Activated CD4-positive, alpha-beta T cell treated with anti-CD3 and anti-CD28 coated beads, Interleukin-2, Interleukin-6, amounts not matched to agents 100 ng/mL and 50 ng/mL, durations not matched to agents 16 hours and 8 hours (primary cell): ENCODE measurements at places on chromosomes 5 and 9.

DNA sequence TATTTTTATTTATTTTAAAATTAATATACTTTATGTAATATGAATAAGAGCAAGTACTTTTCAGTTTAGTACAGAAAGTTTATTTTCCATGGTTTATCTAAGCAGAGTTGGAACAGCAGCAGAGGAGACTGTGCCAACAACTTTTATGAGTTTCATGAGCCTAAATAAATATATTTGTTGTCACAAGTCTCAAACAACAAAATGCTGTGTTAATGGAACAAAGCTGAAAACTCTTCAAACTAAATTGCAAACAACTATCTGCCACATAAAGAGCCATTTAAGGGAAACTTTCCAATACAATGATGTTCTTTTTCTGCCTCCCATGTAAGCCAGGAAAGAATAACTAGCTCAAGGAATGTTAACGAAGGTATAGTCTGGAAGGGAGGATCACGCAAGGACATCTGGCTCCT, 96.1 kb downstream of the FBN2 start:
- no peak for DNase-seq

DNA sequence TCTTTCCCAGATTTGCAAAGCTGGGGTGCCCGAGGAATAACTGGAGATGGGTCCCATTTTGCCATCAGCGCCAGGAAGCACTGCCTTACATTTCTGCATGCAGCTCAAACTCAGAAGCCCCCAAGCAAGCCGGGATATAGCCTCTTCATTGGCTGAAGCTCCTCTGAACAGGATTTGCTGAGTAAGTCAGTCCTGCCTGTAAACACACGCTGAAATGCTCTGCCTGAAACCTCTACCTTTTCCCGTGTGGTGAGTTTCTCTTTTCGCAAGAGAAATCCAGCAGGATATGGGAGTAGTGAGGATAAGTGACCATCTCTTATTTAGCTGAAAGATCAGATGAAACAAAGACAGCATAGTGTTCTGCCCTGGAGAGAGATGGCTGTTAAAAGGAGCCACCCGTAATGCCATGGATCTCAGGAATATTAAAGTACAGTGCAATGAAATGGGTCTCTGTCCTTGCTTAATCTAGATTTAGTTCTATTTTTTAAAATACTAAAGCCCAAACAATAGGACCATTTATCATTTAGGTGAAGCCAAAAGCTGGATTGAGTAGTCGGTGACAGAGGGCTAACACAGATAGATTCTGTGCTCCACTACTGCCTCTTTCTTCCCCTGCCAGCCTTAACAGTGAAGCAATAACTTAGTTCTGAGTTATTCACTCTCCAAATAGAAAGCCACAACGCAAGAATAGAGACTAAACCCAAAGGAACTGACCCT, 177.5 kb upstream of the PPP2R2B start:
- DNase-seq = no peak

DNA sequence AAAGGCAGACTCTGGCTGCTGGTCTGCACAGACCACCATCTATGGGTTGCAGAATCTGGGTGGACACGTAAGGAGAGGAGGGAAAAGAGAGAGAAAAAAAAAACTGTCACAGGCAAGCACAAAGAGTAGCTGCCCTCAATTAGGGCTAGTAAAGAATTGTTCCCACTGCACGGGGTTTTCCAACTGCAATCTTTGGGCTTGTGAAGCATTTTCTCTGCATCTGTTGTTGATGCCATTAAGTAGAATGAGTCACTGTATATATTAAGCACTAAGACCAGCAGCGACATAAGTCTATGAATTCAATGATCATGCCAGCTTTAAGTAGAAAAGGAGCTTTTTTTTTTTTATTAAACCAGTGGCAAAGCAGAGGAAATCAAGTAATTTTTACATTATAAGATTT, 40.2 kb downstream of the MED10 start:
- no peak for DNase-seq

DNA sequence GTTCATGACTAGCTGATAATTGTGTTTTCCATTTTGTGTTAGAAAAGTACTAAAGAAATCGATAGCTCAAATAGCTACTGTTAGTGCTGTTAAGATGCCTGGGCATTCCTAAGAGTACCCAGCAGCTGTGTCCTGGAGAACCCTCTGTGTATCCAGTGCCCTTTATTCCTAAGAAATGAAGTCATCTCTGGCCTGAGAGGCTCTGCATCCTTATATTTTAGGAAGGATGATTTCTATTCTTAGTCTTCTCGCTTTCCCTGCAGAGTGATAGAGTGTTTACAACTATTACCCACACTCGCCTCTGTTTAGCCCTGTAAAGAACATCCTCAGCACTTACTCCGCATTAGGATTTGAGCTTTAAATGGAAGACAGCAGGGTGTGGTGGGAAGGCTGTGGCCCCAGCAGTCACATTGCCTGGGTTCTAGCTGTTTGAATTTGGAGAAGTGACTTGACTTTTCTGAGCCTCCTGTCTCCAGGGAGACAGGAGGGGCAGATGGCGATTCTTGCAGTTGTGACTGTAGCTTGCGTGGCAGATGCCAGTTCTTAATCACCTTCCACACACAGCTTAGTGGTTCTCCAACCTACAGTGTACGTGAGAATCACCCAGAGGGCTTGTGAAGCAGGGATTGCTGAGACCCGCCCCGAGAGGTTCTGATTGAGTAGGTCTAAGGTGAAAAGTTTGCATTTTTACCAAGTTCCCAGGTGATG, 177.2 kb upstream of the PITX1 start:
- no peak for DNase-seq

DNA sequence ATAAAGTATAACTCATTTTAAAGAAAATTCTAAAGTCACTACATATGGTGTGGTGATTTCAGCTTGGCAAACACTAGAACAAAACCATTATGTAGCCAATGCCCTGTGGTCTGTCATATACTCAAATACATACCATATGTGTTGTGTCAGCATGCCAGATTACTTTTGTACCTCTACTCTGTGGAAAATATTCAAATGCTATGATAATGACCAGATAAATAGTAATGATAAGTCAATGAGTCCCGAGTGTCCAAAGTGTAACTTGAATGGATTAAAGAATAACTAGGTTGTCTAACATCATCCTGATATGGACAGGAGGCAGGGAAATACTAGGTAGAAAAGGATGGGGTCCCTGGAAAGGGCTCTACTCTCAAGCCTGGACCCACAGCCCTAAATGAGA, 58.0 kb upstream of the IL6ST start:
- DNase-seq = no peak

DNA sequence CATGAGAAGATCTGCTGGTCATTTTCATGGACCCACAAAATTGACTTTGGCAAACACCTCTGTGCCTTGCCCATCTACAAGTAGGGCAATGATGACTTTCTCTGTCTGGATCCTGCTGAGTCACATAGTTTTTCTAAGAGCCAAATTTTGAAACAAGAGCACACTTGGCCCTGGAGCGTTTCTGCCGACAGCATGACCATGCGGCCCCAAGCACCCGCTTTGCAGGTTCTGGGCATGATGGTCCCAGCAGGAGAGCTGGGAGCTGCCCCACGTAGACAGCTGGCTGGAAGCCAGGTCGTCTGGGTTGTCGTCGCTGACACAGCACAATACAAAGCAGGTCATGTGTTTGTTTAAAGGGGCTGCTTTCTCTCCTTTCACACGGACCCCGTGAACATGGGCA, 159.8 kb downstream of the SYK start:
- DNase-seq = no peak

DNA sequence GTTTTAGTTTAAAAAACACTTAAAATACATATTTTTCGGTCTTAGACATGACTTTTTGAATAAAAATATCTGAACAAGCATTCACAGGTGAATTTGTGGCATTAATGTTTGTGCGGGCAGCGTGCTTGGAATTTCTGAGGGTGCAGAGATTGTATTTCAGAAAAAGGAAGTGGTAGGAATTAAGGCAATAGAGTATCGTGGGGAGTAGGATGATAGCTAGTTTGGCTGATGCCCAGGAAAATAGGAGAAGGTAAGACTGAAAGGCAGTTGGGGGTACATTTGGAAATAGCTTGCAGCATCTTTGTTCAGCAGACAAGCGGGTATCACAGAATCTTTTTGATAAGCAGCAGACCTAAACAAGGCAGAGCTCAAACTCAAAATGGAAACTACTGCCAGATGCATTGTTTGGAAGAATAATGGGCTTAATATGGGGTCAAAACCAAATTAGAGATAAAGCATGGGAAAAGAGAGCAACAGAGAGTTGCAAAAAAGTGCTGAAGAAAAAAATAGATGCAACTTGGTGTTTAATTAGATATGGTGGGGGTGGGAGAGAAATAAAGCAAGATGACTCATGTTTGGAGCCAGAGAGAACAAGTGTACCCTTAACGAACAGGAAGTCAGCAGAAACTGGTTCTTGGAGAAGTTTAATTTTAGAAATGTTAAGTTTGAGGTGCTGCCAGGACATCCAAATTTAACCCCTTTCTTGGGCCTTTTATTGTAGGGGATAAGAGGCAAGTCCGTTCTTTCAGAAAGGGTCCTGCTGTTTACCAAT, 85.7 kb upstream of the ARRDC3 start:
- DNase-seq = no peak

- peak; percentile 85 for DNase-seq
These were observed 70.2 kb downstream of the SEMA4D start for GRCh38 chr9:89427621-89428221.

DNA sequence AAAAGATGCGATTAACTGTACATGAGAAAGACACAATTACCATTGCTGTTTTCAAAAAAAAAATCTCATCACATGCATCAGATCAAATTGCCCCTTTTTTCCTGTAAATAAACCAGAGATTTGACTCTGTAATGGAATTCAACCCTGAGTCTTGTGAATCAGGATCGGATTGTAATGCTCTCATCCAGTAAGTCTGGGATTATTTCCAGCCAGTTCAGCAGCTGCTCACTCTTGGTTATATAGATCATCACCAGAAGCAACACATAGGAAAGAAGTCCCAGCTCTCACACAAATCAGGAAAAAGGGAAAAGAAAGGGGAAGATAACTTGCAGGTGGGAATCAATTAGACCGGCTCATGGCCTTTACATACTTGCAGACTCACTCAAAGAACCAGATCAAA, 97.8 kb upstream of the SPOCK1 start:
- DNase-seq = no peak

- peak; percentile 31 for DNase-seq
These were observed 21.5 kb upstream of the JADE2 start for GRCh38 chr5:134503937-134504437.

- DNase-seq = no peak
These were observed 182.0 kb downstream of the LURAP1L start for GRCh38 chr9:12956805-12957204.

DNA sequence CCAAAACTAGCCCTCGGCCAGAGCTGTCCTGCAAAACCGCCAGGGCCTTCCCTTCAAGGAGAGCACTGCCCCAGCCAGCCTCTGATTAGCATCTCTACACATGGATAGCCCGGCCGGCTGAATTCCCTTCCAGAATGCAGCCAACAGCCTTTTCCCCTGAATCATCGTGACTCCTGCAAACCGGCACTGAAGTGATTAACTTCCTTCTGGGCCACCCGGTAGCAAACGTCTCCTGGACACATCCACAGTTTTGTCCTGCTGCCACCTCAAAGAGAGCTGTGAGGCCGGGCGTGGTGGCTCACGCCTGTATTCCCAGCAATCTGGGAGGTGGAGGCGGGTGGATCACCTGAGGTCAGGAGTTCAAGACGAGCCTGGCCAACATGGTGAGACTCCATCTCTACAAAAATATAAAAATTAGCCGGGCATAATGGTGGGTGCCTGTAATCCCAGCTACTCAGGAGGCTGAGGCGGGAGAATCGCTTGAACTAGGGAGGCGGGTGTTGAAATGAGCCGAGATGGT, 21.1 kb upstream of the EEIG1 start:
- DNase-seq = no peak

GRCh38 chr5:36214436-36214835, 27.3 kb downstream of the NADK2 start:
- no peak for DNase-seq

DNA sequence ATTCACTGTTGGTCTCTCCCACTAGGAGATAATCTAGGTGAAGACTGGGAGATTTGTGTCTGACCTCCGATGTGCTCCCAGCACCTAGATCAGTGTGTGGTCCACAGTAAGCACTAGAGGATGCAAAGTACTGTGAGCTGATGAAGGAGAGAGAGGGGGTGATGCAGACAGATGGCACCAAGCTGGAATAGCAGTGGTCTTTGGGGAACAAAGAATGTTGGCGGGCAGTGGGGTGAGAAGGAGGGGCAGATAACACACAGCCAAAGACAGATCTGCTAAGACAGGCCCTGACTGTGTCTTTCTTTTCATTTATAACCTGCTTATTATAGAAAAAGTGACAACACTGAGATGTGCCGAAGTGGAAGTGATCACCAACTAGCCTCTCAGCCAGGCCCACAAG, 37.5 kb downstream of the ERGIC1 start:
- no peak for DNase-seq

- peak; percentile 39 for DNase-seq
These were observed 102.2 kb upstream of the MOCS2 start for GRCh38 chr5:53211799-53212198.

DNA sequence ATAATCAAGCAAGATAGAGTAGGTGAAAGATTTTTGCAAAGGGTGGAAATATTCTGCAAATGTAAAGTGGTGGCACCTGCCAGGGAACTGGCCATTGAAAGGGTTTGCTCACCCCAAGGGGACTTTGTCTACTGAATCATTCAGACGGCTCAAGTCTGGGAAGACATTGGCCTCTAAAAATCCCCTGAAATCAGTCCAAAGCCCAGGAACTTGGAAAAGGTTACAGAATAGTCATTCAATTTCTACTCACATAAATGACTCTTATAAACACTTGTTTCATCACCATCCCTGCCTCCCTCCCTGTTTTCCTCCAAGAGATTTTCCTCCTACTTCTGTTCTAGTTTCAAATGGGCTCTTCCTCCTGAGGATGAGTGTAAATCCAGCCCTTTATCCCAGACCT, 28.5 kb downstream of the ZNF366 start:
- no peak for DNase-seq

GRCh38 chr9:130535818-130536521, 43.4 kb upstream of the FUBP3 start:
- DNase-seq = no peak

GRCh38 chr5:19855931-19856330, 132.1 kb downstream of the CDH18 start:
- no peak for DNase-seq

GRCh38 chr5:60719329-60719728, 19.4 kb upstream of the DEPDC1B start:
- DNase-seq = no peak

- DNase-seq = no peak
These were observed 235.3 kb upstream of the HAPLN1 start for GRCh38 chr5:83955916-83956315.

DNA sequence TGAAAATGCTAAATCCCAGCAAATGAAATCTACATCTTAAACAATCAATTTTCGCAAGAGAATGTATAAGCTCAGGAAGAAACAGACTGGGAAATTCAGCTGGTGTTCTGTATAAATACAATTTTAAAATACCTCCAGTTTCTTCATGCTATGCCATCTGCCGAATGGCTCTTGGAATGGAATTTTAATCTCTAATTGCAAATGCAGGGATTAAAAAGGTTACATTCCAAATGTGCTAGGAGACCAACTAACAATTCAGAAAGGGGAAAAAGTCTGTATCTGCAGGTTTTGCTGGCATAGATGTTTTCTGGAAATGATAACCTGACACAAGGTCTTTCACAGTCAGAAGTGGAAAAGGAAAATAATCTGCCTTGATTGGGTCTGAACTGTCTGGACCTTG, 379.7 kb downstream of the MAT2B start:
- no peak for DNase-seq
